ENCODE measurements at places on chromosomes 16 and 17.

GRCh38 chr16:27355610-27356009 lies 41.8 kb downstream of the IL4R start:
- peak; percentile 58 for DNase-seq

DNA sequence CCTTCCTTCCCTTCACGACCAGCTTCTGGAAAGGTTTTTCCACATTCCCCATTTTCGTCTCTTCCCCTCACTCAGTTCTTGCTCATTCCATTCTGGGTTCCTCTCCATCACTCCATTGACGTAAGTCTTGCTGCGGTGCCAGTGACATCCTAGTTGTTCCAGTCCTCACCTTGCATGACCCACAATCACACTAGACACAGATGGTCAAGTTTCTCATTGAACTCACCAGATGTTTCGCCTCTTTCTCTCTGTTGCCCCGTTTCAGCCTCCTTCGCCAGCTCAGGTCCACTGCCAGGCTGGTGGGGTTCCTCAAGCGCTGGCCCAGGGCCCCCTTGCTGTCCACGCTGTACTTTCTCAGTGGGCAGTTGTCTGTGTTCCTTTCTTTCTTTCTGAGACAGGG lies 43.4 kb downstream of the CCDC42 start:
- no peak for DNase-seq

- DNase-seq: no peak
These were observed 14.3 kb downstream of the HBQ1 start for GRCh38 chr16:194516-194915.

DNA sequence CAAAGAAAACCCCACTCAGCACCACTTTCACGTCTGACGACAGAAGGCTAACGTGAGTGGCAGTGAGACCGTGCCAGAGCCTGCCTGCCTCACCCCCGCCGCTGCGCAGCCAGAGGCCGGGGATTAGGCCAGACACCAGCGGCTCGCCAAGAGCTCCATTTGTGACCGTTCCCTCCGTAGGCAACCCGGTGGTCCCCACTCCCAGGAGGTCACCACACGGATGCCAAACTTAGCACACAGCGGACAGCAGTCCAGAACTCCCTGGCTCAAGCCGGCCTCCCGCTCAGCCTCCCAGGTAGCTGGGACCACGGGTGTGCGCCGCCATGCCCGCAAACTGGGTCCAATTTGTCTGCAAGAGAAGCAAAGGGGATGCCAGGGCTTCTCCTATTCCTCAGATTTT lies 104.6 kb downstream of the ANKRD11 start:
- DNase-seq: no peak

GRCh38 chr17:15998031-15998562 lies 1.4 kb downstream of the ZSWIM7 start:
- no peak for DNase-seq

DNA sequence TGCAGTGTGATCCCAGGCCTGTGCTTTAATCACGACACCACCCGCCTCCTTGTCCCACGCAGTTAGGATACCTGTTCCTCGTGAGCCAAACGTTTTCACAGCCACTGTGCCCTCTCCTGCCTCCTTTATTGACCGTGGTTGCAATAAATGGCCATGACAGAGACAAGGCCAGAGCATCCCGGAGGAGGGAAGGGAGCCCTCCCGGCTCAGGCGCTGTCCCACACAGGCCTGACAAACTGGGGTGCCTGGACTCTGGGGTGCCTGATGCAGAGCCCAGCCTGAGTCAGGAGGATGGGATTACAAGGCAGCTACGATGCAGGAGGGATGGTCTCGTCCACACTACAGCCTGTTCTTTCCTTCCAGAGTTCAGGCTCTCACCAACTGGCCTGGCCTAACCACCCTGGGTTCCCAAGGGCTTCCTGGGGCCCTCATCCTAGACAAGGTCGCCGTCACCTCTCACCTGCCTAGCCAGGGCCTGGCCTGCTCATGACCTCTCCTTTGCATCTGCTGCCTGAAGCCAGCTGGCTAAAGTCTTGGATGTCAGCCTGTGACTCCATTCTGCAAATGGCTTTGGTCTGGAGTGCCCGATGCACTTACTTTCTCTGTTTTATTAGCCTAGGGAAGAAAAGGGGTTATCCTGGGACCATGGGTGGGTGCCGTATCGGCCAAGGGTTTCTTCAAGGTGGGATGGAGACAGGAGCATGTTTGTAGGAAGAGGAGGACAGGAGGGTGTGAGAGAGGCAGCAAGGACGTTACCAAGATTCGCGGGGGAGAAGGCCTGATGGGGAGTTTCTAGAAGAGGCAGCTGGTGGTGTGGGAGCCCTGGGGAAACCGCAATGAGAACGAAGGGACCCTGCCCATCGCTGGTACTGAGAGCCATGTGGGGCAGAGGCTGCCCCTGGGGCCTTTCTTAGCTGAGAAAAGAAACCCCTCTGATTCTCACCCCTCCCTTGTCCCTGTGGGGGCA lies 234.3 kb upstream of the TNRC6C start:
- no peak for DNase-seq

- DNase-seq: no peak
These were observed 26.1 kb upstream of the UBE2I start for GRCh38 chr16:1283296-1283695.

DNA sequence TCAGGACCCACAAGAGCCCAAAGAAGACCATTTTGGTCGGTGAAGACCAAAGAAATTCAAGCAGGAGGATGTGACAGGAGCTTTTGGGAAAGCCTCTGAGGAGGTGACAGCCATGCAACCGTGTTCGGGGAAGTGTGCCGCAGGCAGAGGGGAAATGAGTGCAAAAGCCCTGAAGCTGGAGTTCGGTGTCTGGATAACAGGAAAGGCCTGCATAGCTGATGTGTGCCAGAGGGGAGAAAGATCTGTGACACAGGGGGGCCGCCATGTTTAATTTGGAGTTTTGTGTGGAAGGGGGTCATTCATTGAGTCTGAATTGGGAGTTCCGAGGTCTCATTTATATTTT lies 870 bp upstream of the ZC3H7A start:
- no peak for DNase-seq

GRCh38 chr17:66835476-66835875 lies 559 bp downstream of the CACNG5 start:
- no peak for DNase-seq

DNA sequence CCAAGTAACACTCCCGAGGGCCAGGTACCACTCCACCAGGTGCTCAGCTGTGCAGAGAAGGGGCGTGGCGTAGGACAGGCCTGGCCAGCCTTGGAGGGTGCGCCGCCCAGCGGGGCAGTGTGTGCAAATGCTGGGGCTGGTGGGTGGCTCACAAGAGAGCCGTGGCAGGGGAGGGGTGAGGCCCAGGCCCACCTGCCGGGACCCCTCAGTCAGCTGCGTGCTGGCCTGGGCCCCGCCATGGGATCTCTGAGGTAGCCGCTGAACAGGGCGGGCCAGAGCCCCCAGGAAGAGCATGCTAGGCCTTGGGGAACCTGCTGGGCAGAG lies 8.8 kb downstream of the TPSG1 start:
- no peak for DNase-seq

GRCh38 chr17:4852567-4853207 lies 19.5 kb downstream of the MINK1 start:
- peak; percentile 11 for DNase-seq

GRCh38 chr17:35129973-35130351 lies 8.5 kb downstream of the FNDC8 start:
- no peak for DNase-seq

GRCh38 chr16:85524630-85525419 lies 88.3 kb upstream of the GSE1 start:
- DNase-seq: peak; percentile 91

GRCh38 chr16:557463-558297 lies 2.5 kb upstream of the PRR35 start:
- no peak for DNase-seq

DNA sequence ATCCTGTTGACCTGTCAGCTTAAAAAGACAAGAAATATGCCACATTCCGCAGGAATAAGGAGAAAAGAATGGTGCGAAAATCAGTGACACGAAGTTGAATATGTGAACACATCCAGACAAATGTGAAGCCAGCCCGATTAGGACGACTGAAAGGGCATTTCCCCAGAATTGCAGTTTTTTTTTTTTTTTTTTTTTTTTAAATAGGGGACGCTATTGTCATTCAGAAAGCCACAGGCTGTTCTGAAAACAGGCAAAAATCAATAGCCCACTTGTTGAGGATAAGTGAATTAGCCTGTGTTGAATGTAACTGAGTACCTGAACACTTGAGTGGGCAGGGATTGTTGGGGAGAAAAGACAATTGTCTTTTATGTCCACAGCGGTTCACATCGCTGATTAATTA lies 507.1 kb downstream of the WWOX start:
- DNase-seq: no peak

DNA sequence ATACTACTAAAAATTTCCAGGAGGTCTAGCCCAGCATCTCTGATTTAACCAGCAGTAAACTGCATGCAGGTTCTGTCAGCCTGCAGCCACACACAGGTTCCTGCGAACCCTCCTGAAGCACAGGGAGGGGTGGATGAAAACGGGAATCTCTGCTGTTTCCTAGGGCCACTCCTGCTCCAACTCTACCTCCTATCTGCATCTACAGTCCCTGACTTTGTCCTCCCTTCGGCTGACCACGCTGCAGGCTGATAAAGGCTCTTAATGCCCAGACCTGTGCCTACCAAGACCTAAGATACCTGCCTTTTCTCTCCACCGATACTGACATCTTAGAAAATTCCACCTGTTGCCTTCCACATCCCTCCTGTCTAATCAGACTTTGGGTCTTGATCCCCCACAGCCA lies 50.2 kb downstream of the CYTH1 start:
- DNase-seq: no peak

DNA sequence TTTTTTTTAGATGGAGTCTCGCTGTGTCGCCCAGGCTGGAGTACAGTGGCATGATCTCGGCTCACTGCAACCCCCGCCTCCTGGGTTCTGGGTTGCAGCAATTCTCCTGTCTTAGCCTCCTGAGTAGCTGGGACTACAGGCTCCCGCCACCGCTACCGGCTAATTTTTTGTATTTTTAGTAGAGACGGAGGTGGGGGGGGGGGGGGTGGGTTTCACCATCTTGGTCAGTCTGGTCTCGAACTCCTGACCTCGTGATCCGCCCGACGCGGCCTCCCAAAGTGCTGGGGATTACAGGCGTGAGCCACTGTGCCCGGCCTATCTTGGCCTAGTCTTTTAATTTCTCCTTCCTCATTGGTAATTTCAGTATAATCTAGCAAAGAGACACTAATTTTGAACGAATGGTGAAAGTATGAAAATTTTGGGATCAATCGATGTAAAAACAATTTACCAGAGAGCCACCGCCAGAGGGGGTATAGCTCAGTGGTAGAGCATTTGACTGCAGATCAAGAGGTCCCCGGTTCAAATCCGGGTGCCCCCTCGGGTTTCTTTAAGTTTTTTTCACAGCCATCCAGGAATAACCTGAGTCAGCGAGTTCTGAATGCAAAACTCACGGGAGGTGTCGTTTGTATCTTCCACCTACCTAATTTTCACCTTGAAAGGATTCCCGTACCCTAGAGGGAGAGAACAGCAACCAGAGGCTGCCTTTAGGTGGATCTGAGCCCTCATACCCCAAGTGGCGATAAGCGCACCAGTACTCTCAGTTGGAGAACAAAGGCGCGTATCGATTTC lies 2.5 kb upstream of the LASP1 start:
- DNase-seq: peak; percentile 72

GRCh38 chr17:38879878-38880665 lies 10.2 kb downstream of the LASP1 start:
- DNase-seq: peak; percentile 93

DNA sequence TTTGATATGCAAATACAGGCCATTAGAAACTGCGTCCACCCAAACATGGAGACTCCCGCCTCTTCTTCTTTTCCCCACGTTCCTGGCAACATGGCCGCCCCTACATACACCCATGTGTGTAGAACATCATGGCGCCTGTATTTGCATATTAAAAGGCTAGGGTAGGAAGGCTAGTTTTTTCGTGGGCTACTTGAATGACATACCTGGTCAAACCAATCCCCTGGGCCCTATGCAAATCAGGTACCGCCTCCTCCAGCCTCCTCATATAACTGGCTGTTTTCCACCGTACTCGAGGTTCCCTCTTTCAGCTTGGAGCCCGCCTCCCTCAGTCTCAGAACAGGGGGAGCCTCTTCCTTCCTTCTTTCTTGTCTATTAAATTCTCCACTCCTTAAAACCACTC lies 840 bp upstream of the CD300LB start:
- no peak for DNase-seq

- no peak for DNase-seq
These were observed 12.4 kb upstream of the ZNF469 start for GRCh38 chr16:88370365-88370764.

- no peak for DNase-seq
These were observed 70.9 kb downstream of the GNAO1 start for GRCh38 chr16:56262148-56262547.

DNA sequence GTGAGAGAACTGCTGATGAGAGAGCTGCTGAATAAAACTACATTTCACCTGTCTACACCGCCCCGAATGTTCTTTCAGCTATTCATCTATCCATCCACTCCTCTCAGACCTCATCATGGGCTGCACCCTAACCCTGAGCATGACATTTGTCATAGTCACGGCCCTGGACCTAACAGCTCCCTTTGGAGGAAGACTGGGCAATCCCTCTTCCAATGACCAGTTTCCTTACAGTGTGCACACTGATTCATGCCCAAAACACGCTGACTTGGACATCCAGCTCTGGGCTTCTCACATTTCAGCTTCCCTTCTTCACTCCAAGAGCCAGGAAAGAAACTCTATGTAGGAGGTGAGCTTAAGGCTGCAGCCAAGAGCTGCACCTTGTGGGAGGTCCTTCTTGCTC lies 41.8 kb upstream of the ARL4D start:
- DNase-seq: peak; percentile 90

DNA sequence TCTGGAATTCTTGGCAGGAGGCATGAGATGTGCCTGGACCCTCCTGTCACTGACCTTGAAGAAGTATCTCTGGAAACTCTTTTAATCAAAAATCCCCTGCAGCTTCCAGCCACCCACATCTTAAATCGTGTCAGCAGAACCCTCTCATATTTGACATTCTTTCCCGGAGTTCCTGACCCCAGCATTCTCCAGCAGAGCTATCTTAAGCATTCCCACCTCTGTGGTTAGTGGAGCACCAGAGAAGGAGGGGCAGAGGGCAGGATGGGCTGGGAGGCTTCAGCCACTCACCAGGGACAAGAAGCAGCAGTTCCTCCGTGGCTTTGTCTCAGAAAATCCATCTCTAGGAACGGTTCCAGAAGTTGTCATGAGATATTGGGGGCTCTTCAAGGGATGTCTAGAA lies 149.9 kb downstream of the RGS9 start:
- DNase-seq: no peak

GRCh38 chr16:66426112-66427035 lies 721 bp upstream of the BEAN1 start:
- DNase-seq: peak; percentile 23

DNA sequence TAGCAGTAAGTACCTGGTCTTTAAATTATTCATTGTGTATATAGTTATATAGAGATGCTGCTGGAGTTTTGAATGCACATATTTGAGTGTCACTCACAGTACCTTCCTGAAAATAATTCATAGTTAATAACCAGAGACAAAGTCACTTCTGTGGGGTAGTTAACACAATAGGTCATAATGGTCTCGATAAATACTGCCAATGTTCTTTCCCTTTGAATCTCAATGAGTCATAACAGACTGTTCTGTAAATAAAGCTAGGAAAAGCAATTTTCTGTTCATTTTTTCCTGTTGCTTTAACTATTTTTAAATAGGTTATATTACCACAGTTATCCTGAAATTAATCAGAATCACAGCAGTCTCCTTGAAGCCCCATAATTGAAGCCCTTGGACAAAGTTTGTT lies 87.2 kb downstream of the MAP2K4 start:
- DNase-seq: no peak
